Fibroblast of skin of left quadriceps (primary cell): ENCODE measurements at places on chromosomes 11 and 22.

DNA sequence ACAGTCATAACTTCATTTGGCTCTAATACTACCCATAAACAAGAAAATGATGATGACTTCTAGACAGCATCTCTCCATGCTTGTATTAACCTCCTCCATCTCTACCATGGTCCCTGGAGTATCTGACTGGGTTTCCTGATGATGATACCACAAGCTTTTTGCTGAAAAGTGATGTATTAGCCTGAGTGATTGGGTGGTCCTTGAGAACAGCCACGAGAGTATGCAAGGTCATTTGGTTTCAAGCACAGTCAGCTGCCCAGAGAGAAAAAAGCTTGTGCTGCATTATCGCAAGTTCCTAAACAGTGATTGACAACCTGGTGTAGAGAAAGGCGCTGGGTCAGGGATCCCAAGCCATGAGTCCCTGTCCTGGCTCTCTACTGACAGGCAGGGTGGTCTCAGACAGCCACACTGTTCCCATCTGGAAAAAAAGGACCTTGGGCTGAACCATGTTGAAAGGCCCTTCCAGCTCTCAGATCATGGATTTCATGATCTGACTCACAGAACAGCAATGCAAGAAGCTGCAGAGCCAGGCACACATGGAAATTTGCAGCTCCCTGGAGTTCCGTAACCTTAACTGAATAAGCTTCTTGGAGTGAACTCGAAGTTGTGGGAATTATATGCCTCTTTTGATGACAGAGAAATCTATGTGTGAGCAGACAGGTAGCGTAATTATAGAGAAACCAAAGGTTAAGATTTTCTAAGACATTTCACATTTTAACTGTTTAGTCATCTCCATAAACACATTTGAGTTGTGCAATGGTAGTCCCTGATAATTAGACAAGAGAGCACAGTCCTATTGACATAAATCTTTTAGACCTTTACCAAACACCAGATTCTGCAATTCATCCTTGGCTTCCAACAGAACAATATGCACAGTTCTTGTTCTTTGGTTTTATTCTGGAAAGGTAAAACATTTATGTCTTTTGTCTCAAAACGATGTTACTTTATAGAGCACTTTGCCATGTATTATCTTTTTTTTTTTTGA is 54.1 kb upstream of the UBASH3B start:
- peak; percentile 95 for DNase-seq

- no peak for DNase-seq
Observed at GRCh38 chr11:5036669-5037068, 9.7 kb upstream of the OR52J3 start.

DNA sequence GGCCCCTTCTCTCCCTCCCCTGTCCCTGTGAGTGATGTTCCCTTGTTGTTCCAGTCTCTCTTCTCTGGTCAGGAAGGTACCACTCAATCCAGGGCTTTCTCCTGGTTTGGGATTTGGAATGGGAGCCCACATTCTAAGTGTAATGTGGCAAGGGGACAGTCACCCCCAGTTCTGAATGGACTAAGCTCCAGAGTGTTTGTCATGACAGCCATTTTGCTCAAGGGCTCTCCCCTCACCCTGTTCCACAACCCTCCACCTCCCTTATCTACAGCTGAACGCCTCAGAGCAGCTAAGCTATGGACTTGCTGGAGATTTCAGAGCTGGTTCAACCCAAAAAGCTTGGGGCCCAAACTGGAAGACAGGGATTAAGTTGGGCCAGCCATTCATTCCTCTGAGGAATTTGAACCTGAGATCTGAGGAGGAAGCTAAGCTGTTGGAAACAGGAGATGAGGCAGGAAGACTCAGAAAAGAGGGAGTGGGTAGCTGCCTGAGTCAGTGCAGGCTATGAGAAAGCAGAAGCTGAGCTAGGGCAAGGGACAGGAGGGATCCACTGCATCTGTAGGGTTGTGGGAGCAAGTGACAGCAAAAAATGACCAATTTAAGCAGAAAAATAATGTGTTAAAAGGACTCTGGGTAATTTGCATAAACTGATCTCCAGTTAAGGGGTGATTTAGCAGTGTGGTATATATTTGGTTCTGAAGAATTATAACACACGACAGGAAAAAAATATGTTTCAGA is 22.9 kb upstream of the FCHSD2 start:
- no peak for DNase-seq

- DNase-seq: peak; percentile 42
Observed at GRCh38 chr11:103055221-103055890, 36.6 kb downstream of the DCUN1D5 start.

DNA sequence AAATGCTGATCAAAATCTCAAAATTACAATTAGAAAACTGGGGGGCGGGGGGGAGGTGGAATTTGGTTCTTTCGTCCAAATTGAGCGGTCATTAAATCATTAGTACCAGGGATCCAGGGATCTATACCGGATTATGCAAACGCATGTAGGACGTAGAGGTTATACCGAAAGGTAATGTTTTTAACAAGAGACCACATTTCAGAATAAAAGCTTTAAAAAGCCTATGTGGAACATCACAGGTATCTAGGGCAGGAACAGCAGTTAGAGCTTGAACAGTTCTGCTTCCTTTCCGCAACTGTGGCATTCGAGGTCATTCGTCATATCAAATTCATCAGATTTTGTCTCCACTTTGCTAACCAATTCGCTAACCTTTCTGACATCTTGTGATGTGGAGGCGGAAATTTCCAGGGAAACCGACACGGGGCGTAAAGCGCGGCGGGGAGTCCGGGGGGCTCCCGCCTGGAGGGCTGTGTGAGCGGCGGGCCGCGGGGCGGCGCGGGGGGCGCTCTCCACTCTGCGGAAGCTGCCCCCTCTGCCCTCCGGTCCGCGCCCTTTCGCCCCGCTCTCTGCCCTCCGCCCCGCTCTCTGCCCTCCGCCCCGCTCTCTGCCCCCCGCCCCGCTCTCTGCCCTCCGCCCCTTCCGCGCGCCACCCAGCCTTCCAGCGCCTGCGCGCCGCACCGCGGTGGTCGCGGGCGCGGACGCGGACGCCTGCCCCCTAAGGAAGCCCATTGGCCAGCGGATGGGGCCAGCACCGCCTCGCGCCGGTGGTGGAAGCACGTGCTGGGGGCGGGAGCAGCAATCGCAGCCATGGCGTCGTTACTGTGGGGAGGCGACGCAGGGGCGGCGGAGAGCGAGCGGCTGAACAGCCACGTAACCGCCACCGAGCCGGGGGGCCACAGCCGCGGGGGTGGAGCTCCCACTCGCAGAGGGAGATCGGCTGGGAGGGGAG is at the start of gene DDX25:
DDX25 (plus strand) TSS at position 798 of the 949 bp plus-strand sequence; CDS start at position 808, 10 bp downstream.
- DNase-seq: no peak

DNA sequence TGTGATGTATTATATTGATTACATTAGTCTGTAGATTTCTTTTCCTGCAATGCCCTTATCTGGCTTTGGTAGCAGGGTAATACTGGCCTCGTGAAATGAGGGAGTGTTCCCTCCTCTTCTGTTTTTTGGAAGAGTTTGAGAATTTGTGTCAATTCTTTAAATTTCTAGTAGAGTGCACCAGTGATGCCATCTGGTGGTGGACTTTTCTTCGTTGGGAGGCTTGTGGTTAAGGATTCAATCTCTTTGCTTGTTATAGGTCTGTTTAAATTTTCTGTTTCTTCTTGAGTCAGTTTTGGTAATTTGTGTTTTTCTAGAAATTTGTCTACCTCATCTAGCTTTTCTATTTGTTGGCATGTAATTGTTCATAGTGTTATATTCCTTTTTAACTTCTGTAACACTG is 18.9 kb downstream of the SHANK3 start:
- DNase-seq: no peak
